ENCODE measurements at places on chromosomes 2 and 18. TPM values are rescaled to one million over a fixed set of nuclear protein-coding genes. Genes with fewer than 3 reads are reported as not detected.

GRCh38 chr2:150279686-150280085, 207.8 kb downstream of the RND3 start:
- H3K36me3 ChIP-seq: no peaks in the 10 kb centered on the region
- peaks cover 4% of the 10 kb centered on the region for H3K4me1 ChIP-seq
- DNase-seq: no peak
- no peaks in the 10 kb centered on the region for H3K27me3 ChIP-seq

Gene HADHB
- total RNA-seq: 80.5 TPM

Gene CYTIP
- not detected for total RNA-seq

GRCh38 chr2:187878112-187878511, 323.9 kb upstream of the TFPI start:
- H3K4me3 ChIP-seq: no peak overlapping the region
- H3K36me3 ChIP-seq: no peaks in the 10 kb centered on the region
- H3K27me3 ChIP-seq: no peaks in the 10 kb centered on the region
- no peak overlapping the region for H3K27ac ChIP-seq

GRCh38 chr2:207600231-207600630, 25.0 kb downstream of the METTL21A start:
- H3K27me3 ChIP-seq: no peaks in the 10 kb centered on the region
- peaks cover 17% of the 10 kb centered on the region for H3K36me3 ChIP-seq
- H3K4me1 ChIP-seq: 0 out of 2 replicates have a peak, but pooled peaks cover 3% of the 10 kb centered on the region
- H3K27ac ChIP-seq: no peak overlapping the region

Gene KIF1A
- total RNA-seq: under 0.01 TPM

DNA sequence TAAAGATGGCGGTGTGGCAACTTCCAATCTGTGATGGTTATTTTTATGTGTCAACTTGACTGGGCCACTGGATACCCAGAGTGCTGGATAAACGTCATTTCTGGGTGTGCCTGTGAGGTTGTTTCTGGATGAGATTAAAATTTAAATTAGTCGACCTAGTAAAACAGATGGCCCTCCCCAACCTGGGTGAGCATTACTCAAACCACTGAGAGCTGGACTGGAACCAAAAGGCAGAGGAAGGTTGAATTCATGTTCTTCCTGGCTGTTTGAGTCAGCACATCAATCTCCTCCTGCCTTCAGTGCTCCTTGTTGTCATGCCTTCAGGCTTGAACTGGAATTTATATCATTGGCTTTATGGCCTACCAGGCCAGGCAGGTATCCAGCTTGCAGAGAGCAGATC, 190.8 kb upstream of the RGPD4 start:
- H3K4me3 ChIP-seq: no peak overlapping the region
- peaks cover 3% of the 10 kb centered on the region for H3K4me1 ChIP-seq
- DNase-seq: peak; percentile 69
- no peaks in the 10 kb centered on the region for H3K36me3 ChIP-seq
- no peak overlapping the region for H3K27ac ChIP-seq
- H3K27me3 ChIP-seq: no peaks in the 10 kb centered on the region

DNA sequence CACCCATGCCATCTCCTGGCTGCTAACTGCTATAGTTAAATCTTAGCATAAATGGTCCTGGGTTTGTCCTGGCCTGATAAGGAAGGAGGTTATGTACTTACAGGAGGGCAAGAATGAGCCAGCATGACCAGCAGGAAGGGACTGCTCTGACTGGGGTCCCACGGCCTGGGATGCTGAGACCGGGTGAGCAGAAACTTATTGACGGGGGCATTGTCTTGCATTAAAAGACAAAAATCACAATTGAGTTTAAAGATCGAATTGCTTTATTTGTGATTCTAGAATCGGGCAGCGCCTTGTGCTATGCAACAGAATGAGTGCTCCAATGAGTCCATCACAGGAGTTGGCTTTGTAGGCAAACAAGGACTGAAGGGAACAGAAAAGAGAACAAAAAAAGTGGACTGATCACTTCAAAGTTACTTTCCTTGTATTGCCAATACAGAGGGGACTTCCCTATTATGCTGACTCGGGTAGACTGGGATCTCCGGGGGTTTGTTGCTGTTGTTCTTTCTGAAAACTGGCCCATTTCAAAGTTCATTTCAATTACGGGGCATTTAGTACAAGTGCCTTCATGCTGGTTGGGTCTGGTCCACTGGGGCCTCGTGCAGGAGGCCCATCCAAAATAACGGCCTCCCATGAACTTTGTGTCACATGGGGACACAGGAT, 87.1 kb upstream of the SLC66A3 start:
- H3K27me3 ChIP-seq: no peaks in the 10 kb centered on the region
- no peak overlapping the region for H3K4me3 ChIP-seq
- no peaks in the 10 kb centered on the region for H3K36me3 ChIP-seq
- no peak overlapping the region for H3K27ac ChIP-seq
- peaks cover 6% of the 10 kb centered on the region for H3K4me1 ChIP-seq

GRCh38 chr2:158569284-158569683, 112.5 kb downstream of the PKP4 start:
- no peaks in the 10 kb centered on the region for H3K4me1 ChIP-seq
- no peak for DNase-seq
- no peak overlapping the region for H3K27ac ChIP-seq
- no peak overlapping the region for H3K4me3 ChIP-seq
- no peaks in the 10 kb centered on the region for H3K36me3 ChIP-seq
- no peaks in the 10 kb centered on the region for H3K27me3 ChIP-seq

Gene EFHD1
- total RNA-seq: not detected

- no peaks in the 10 kb centered on the region for H3K27me3 ChIP-seq
- no peak for DNase-seq
- no peaks in the 10 kb centered on the region for H3K36me3 ChIP-seq
- H3K4me1 ChIP-seq: no peaks in the 10 kb centered on the region
Measured at GRCh38 chr2:52311862-52312261, 1279.9 kb upstream of the NRXN1 start.

Gene IL37
- not detected for total RNA-seq

GRCh38 chr18:77167251-77167650, 34.7 kb upstream of the MBP start:
- H3K27me3 ChIP-seq: peaks cover 25% of the 10 kb centered on the region
- no peak for DNase-seq
- H3K4me3 ChIP-seq: no peak overlapping the region
- H3K27ac ChIP-seq: no peak overlapping the region
- H3K36me3 ChIP-seq: no peaks in the 10 kb centered on the region

DNA sequence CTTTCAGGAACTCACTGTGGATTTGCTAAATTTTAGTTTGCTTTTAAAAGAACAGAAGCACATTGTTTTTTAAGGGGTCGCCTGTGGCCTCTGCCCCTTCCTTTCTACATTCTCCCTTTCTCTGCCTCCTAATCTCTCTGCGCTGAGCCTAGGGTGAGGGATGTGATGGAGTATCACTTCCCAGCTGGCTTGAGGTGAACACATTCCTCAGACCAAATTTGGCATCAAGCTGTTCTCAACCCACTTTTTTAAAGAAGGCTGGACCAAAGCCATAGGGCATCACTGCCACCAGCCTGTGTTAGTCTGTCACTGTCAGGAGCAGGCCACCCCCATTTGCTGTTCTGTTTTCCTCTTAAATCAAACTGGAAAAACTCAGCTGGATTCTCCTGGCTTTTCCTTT, 27.4 kb downstream of the EIF4E2 start:
- peaks cover 6% of the 10 kb centered on the region for H3K4me1 ChIP-seq
- no peaks in the 10 kb centered on the region for H3K27me3 ChIP-seq
- H3K36me3 ChIP-seq: peaks cover 6% of the 10 kb centered on the region
- H3K4me3 ChIP-seq: no peak overlapping the region

Gene AMER3
- not detected for total RNA-seq

DNA sequence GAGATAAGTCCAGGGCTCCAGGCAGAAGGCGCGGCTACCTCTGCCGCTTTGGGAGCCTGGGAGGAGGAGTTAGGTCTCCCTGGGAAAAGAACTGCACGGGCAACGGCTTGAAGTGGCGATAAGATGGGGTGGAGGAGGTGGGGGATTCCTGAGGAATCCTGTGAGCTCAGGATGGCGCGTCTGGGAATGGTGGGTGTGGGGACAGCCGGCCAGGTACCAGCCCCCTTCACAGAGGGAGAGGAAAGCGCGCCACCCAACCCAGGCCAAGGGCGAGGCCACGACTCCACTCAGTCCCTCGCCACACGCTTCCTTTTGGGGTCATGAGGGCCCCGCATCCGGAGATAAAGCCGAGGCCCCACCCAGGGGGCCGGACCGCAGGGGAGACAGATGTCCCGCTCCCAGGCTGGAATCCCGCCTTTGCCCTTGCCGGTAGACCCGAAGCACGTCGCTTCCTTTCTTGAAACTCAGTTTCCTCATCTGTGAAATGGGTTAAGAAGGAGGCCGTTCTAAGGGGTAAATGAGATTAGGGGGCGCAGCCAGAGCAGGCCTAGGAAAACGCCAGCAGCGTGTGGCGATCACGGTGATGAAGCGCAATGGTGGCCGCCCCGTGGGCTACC, 1.7 kb upstream of the CTDSP1 start:
- peaks cover 11% of the 10 kb centered on the region for H3K36me3 ChIP-seq
- peak overlapping the region; percentile 99 for H3K27ac ChIP-seq
- no peaks in the 10 kb centered on the region for H3K27me3 ChIP-seq
- peak; percentile 60 for DNase-seq

- no peak overlapping the region for H3K27ac ChIP-seq
- no peak overlapping the region for H3K4me3 ChIP-seq
- no peaks in the 10 kb centered on the region for H3K4me1 ChIP-seq
- no peak for DNase-seq
- H3K27me3 ChIP-seq: peaks cover 44% of the 10 kb centered on the region
Measured at GRCh38 chr2:86338778-86339295, 1.4 kb upstream of the REEP1 start.

Gene MAPK4
- not detected for total RNA-seq

GRCh38 chr2:20223407-20224163, 1.3 kb downstream of the SDC1 start:
- DNase-seq: peak; percentile 42
- H3K27me3 ChIP-seq: no peaks in the 10 kb centered on the region
- H3K4me1 ChIP-seq: peaks cover 22% of the 10 kb centered on the region
- peak overlapping the region; percentile 62 for H3K4me3 ChIP-seq
- H3K27ac ChIP-seq: peak overlapping the region; percentile 40

DNA sequence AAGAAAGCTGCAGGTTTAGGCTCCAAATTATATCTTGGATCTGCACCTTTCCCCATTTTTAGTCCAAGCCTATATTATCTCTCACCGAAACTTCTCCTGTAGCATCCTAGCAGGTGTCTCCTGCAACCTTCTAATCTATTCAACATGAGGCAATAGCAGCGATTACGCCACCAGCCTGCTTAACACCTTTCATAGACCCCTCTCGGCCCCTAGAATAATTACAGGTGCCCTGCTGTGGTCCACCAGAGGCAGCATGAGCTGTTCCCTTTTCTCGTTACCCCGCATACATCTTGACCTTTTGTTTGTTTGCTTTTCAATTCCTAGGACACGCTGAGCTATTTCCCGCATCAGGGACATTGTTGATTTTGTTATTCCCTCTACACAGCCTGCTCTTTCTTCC, 361.9 kb downstream of the CYRIA start:
- no peak for DNase-seq
- no peak overlapping the region for H3K27ac ChIP-seq
- H3K4me3 ChIP-seq: no peak overlapping the region
- H3K36me3 ChIP-seq: no peaks in the 10 kb centered on the region
- no peaks in the 10 kb centered on the region for H3K4me1 ChIP-seq
- no peaks in the 10 kb centered on the region for H3K27me3 ChIP-seq

GRCh38 chr2:17540093-17540812, at the start of gene VSNL1:
VSNL1 (plus strand) TSS chr2:17540696; CDS start chr2:17592075, 51,379 bp downstream.
- no peaks in the 10 kb centered on the region for H3K36me3 ChIP-seq
- peak; percentile 68 for DNase-seq
- H3K4me3 ChIP-seq: peak within 1 kb of the TSS; percentile 39
- H3K4me1 ChIP-seq: no peaks in the 10 kb centered on the region

DNA sequence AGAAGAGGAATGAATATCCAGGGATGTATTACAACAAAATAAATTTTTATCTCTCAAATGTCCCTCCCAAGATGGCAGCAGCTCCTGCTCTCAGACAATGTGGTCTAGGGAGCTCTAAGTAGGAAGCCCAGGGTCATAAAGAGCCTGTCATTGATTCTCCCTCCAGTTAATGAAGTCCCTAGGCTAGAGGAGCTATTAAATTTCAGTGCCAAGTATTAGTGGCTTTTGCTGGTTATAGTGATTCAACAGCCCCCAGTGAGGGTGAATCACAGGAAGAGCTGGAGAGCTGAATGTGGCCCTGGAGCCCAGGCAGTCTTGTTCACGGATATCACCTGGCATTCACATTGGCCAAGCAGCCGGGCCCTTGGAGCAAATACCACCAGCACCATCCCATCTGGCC, 109.8 kb upstream of the YPEL5 start:
- DNase-seq: no peak
- H3K27me3 ChIP-seq: peaks cover 4% of the 10 kb centered on the region
- H3K36me3 ChIP-seq: no peaks in the 10 kb centered on the region
- H3K4me1 ChIP-seq: no peaks in the 10 kb centered on the region

GRCh38 chr2:53994818-53995808, 24.3 kb upstream of the PSME4 start:
- H3K36me3 ChIP-seq: no peaks in the 10 kb centered on the region
- H3K27me3 ChIP-seq: no peaks in the 10 kb centered on the region
- no peaks in the 10 kb centered on the region for H3K4me1 ChIP-seq
- no peak for DNase-seq
- H3K4me3 ChIP-seq: no peak overlapping the region

Gene IL36RN
- total RNA-seq: not detected

GRCh38 chr2:237873421-237873831, 14.0 kb downstream of the RAMP1 start:
- no peak overlapping the region for H3K4me3 ChIP-seq
- H3K4me1 ChIP-seq: peaks cover 31% of the 10 kb centered on the region
- no peak overlapping the region for H3K27ac ChIP-seq
- DNase-seq: no peak
- H3K36me3 ChIP-seq: no peaks in the 10 kb centered on the region
- H3K27me3 ChIP-seq: no peaks in the 10 kb centered on the region

DNA sequence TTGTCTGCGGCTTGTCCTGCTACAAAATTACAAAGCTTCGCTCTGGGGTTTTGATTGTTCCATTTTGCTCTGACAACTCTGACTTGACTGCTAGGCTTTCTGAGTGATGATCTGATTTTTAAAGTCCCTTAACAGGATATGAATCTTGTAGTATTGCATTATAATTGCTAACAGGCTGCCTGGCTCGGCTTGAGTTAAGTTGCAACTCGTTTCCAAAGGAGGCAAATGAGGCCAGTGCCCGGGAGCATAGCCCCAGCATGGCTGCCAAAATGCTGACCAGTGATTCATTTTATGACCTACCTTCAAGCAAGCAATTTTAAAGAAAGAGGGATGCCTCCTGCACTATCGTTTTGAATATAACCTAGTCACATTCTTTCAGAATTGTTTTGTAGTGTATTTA, 135.4 kb downstream of the COL6A3 start:
- H3K27me3 ChIP-seq: no peaks in the 10 kb centered on the region
- peak overlapping the region; percentile 98 for H3K27ac ChIP-seq
- no peak overlapping the region for H3K4me3 ChIP-seq
- H3K4me1 ChIP-seq: peaks cover 32% of the 10 kb centered on the region
- DNase-seq: peak; percentile 73

GRCh38 chr2:172783165-172783898, 47.7 kb downstream of the RAPGEF4 start:
- no peaks in the 10 kb centered on the region for H3K27me3 ChIP-seq
- DNase-seq: no peak
- H3K4me3 ChIP-seq: no peak overlapping the region
- H3K4me1 ChIP-seq: peaks cover 14% of the 10 kb centered on the region
- H3K36me3 ChIP-seq: no peaks in the 10 kb centered on the region

Gene GPR39
- 9.0 TPM for total RNA-seq

Measured in IMR-90 (cell line).